ENCODE measurements at places on chromosomes 3 and 15.

DNA sequence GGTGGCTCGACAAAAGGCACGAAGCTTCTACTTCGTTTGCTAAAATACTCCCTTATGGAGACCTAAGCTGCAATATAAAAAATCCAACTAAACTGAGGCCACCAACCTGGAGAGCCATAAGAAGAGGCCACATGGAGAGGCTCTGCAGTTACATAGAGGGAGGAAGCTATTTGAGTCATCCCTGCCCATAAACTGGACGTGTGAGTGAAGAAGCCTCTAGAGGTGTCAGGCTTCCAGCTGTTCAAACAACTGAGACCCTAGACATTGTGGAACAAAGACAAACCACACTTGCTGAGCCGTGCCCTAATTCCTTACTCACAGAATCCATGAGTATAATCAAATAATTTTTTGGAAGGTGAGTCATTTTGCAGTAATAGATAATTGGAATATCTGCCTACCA, 50.2 kb upstream of the GMNC start:
- no peak for DNase-seq

- DNase-seq: no peak
These were observed 302.7 kb downstream of the AGBL1 start for GRCh38 chr15:86382341-86382740.

- no peak for DNase-seq
These were observed 12.7 kb upstream of the KBTBD8 start for GRCh38 chr3:66985336-66985920.

- no peak for DNase-seq
These were observed 59.5 kb upstream of the TIPARP start for GRCh38 chr3:156614642-156615511.

GRCh38 chr15:67102599-67102929, 37.2 kb downstream of the SMAD3 start:
- no peak for DNase-seq

- DNase-seq: no peak
These were observed 16.1 kb upstream of the LYSMD4 start for GRCh38 chr15:99749386-99749785.

GRCh38 chr3:4512895-4513616, 19.9 kb downstream of the ITPR1 start:
- no peak for DNase-seq

DNA sequence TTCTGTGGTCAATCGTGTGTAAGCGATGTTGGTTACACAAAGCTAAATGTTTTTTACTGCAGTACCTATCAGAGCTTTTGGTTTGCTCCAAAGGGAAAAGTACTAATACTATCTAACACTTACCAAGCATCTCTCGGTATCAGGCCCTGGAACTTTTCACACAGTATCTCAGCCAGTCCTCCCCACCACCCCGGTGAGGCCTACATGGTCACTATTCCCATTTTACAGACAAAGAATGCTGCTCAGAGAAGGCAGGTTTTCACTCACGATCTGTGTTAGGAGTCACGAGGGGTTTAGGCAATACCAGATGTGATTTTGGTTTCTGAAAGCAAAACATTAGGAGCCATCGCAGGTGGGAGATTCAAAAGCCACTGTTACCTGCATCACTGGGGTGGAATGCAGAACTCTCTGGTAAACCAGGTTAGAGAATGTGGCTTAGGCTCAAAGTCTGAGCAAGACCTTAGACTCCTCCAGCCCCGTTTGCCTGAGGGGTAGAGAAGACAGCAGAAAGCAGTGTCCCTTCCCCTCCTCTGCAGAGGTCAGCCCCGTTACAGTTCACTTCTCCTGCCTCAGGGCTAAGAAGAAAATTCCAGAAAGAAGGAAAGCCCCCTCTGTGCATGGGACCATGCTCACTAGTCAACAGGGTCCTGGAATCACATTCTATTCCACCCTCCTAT, 57.2 kb downstream of the XXYLT1 start:
- DNase-seq: no peak

DNA sequence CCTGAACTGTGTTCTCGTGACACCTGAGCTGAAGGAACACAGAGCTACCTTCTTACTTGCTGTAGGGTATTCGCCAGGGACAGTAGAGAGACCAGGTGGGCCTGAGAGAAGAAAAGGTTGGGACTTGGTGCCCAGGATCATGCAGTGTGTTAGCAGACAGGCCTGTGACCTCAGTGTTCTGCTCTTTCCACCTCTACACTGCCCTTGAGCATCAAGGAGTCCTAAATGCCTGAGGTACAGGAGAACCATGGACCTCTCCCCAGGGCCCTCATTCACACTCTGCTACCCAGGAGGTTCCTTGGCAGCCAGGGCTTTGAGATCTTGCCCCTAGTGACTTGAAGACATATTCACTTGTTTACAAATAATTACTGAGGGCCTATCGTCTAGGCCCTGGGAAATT, 22.2 kb upstream of the JMJD7 start:
- no peak for DNase-seq

DNA sequence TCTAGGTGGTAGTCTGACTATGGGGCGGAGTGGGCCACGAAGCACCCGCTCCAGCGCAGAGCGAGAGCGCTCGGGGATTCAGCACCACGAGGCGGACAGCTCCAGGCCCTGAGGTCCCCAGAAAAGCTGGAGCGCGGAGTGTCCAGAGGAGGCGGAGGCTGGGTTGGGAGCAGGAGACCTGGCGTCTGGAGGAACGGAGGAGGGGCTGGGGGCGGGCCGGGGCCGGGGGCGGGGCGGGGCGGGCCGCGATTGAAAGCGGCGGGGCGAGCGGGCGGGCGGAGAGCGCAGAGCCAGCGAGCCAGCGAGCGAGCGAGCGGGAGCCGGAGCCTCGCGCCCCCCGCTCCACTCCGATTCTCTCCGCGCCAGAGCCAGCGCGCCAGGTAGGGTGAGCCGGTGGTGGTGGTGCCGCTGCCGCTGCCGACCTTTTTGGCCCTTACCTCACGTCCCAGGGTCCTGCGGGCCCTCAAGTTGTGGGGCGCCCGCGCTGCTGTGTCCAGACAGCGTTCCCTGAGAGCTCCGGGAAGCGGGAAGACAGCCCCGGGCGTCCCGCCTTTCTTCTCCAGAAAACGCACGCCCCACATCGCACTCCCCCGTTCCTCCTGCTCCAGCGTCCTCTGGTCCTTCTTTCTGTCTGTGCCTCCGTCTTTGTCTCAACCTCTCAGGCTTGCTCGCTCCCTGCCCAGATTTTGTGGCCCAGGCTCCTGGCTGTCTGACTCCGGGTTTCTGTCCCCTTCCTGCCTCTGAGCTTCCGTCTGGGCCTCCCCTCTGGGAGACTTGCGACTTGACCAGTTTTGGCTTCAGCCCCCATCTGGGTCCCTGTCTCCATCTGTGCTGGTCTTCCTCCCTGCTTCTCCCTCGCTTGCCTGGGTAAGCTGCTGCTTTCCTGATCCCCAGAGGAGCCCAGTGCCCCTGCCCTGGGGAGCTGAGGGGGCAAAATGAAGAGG, at the start of gene GRM2:
GRM2 (plus strand) TSS at position 281 of the 944 bp plus-strand sequence. CDS start 1,916 bp downstream, outside the sequence.
- no peak for DNase-seq

- DNase-seq: no peak
These were observed 800 bp downstream of the DAG1 start for GRCh38 chr3:49470714-49471420.

- no peak for DNase-seq
These were observed 19.0 kb upstream of the IL1RAP start for GRCh38 chr3:190494907-190495306.

DNA sequence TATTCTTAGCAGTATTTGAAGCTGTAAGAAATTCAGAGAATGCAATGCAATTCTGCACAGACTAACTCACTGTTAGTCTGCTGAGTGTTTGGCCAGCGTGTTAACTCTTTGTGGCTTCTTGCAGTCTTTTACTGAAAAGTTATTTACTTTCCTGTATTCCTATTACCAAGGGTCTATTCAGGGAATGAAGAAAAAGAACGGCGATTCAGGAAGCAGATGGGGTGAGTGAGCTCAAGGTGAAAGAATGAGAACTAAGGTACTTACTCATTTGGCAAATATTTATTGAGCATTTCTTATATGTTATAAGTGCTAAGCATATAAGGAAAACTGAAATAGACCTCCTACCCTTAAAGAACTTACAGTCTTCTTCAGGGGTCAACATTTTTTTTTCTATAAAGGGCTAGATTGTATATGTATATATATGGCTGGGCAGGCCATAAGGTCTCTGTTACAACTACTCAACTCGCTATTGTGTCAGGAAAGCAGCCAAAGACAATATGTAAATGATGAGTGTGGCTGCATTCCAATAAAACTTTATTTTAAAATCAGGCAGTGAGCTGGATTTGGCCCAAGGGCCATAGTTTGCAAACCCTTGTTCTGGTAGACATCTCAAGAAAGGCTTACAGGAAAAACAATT, 271.9 kb upstream of the GADL1 start:
- no peak for DNase-seq

DNA sequence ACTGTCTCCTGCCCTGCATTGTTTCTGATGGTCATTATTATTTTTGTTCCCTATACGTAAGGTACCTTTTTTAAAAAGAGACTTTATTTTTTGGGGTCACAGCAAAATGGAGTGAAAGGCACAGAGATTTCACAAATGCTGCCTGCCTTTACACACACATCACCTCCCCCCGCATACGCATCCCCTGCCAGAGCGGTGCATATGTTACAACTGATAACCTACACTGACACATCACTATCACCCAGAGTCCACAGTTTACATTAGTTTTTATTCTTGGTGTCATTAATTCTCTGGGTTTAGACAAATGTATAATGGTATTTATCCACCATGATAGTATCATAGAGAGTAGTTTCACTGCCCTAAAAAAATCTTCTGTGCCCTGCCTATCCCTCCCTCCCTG, 43.6 kb upstream of the KLF13 start:
- DNase-seq: no peak

- DNase-seq: no peak
These were observed 545.5 kb downstream of the ZPLD1 start for GRCh38 chr3:102980355-102980696.

DNA sequence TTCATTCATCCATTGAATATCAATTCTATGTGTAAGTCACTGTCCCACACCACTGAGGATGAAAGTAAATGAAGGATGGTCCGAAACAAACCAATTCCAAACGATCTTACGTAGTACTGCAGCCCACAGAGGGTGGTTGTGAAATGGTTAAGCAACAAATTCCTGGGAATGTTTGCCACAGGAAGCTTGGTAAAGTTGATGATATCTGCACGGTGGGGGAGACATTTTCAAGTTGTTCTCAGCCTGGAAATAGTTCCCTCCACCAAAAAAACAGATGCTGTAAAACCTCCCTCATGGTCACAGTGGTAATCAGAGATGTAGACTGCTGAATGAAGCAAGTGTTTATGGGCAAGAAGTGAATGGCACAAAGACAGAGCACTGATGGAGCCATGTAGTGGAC, 35.9 kb upstream of the BNC1 start:
- DNase-seq: no peak

DNA sequence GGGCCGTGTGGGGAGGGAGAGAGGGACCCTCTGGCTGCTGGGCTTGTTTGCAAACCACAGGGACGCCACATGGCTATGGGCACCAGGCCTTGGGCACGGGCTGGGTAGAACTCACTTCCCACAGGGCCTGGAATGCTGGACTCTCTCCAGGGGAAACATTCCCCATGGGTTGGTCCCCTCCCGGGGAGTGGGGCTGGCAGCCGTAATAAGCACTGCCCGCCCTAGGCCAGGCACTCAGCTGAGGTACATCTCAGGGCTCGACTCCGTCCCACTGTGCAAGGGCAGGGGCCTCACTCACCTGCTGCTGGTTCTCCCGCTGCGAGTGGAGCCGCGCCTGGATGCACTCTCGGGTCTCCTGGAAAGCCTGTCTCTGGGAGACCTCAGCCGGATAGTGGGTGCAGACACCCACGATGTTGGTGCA, 96.7 kb downstream of the ADCY5 start:
- no peak for DNase-seq
